ENCODE measurements at places on chromosomes 16 and 17. TPM values are rescaled to one million over a fixed set of nuclear protein-coding genes. Genes with fewer than 3 reads are reported as not detected.

DNA sequence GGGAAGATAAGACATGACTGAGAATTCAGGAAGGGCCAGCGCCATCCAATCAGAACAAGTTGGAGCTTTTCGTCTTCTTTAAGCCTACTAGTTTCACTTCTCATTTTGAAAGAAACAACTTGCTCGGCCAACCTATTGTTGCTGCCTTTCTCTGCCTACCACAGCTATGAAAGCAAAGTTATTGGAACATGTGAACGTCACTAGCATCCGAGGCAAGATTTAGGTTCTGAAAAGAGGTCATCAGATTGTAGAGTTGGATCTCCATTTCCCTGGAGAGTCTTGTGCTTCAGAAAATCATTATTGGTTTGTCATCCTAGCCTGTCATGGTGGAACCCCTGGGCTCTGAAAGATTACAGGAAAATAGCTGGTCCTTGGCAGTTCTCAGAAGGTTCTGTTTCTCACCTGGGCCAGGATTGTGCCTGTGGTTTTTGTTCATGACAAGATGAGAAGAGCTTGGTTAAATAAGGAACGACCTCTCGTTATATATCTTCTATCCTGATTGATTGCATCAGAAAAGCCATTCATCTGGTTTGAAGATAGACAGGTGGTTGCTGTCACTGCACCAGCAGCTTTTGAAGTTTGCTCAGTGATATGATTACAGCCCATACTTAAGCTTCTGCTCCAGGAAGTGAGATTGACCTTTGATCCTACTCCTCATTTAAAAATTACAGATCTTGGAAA lies 25.3 kb downstream of the CDH13 start:
- no peak for ATAC-seq

- no peak for ATAC-seq
Observed at GRCh38 chr16:87051526-87052320, 265.5 kb downstream of the C16orf95 start.

DNA sequence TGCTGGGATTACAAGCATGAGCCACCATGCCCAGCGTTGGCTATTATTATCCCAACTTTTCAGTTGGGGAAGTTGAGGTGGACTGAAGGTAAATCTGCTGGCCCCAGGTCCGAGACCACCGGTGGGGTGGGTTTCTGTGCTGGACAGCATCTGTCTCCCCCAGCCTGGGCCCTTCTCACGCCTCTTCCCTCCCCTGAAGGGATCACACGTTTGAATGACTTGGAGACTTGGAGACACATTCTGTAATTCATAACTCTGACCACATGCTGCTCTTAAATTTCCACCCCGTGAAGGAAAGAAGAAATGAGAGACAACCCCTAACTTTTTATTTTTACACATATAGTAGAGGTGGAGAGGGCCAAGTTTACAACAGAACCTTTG lies 109.8 kb downstream of the MSI2 start:
- no peak for ATAC-seq

The ELMO3 gene
- total RNA-seq, result 1.2 TPM

The TMEM92 gene
- total RNA-seq, result 0.97 TPM

DNA sequence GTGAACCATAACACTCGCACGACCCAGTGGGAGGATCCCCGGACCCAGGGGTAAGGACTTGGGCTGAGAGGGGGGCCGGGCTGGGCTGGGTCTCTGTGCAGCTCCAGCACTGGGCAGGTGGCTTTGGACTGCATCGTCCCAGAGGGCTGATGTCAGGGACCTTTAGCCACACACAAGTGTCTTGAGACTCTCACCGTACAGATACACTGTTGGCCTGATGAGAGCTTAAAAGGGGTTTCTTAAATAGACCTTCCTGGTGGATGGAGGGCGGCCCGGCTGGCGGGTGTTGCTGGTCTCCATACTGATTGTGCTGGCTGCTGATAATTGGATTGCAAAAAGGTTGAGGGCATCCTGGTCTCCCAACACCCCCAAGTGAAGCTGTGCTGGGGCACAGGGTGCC lies 21.7 kb upstream of the CLEC18A start:
- no peak for ATAC-seq

The ASB16 gene
- 0.94 TPM for total RNA-seq

- ATAC-seq, result no peak
Observed at GRCh38 chr16:68985268-68985667, 120.2 kb upstream of the HAS3 start.

The CALB2 gene
- 0.50 TPM for total RNA-seq

DNA sequence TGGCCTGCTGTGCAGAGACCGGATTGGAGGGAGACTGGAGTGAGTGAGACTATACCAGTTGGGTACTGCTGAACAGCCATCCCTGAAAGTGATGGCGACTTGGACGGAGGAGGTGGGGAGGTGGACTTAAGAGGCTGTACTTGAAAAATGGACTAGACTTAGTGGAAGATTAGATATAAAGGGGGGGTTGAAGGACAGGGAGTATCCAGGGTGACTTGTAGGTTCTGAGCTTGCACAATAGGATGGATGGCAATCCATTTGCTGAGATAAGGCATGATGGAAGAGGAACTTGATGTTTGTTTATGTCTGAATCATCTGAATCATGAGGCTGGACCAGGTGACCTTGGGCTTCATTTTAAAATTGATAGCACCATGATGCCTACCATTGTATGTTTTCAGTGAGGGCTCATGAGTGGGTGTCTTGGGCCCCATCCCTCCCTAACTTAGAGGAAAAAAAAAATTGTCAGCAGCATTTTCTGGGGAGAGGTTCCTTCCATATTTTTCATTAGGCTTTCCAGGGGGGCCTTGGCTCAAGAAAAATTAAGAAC lies 41.2 kb downstream of the PRKCA start:
- no peak for ATAC-seq

DNA sequence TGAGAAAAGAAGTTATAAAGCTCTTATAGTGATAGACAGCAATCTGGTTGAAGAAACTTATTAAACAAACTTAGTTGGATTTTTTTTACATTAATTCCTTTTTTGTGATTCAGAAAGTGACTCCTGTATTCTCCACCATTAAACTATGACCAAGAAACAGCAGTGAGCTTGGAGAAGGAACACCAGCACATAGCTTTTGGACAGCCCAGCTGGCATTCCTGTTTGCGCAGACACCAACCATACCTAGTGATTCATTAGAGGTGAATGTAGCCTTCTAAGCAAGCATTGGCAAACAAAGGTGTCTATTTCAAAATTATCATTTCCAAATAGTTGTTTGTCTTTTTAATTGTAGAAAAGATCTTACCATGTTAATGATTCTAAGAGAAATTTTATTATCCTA lies 94.4 kb downstream of the STXBP4 start:
- no peak for ATAC-seq

The SDK2 gene
- 3.8 TPM for total RNA-seq

DNA sequence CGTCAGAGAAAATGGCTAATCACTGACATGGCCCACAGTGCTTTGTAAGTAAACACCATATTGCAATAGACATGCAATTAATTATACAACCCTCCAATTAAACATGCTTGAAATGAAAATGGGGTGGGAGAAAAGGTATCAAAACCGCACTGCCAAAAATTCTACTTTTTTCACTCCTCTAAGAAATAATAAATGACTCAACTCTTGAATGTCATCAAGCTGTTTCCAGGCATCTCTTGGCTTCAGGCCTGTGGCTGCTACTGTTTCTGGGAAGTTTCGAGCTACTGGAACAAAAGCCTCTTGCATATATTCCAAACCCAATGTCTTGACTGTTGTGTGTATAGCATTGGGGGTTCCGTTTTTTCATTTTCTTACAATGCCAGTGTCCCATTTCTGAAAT lies 412.6 kb downstream of the RBFOX1 start:
- no peak for ATAC-seq

The CDRT15L2 gene
- not detected for total RNA-seq

The TBC1D3K gene
- not detected for total RNA-seq

DNA sequence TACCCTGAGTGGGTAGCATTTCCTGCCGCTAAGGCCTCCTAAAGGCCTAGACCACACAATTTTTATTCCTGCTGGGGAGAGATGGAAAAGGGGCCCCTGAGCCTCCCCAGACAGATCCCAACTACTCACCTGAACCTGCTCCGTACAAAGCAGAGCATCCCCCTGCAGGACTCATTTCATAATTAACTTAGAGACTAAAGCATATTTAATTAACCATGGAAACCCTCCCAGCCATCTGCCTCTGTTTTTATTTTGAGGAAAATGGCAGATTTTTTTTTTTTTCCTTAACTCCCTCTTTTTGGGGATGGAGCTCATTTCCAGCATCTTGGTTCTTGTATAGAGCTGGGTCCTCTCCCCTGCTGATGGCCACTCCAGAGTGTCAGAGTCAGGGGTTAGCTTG lies 96.5 kb upstream of the CRHR1 start:
- ATAC-seq, result no peak

The SARM1 gene
- 3.8 TPM for total RNA-seq

- no peak for ATAC-seq
Observed at GRCh38 chr16:87414251-87414680, 22.1 kb downstream of the MAP1LC3B start.

- no peak for ATAC-seq
Observed at GRCh38 chr17:7029659-7030058, 6.2 kb upstream of the SLC16A13 start.

DNA sequence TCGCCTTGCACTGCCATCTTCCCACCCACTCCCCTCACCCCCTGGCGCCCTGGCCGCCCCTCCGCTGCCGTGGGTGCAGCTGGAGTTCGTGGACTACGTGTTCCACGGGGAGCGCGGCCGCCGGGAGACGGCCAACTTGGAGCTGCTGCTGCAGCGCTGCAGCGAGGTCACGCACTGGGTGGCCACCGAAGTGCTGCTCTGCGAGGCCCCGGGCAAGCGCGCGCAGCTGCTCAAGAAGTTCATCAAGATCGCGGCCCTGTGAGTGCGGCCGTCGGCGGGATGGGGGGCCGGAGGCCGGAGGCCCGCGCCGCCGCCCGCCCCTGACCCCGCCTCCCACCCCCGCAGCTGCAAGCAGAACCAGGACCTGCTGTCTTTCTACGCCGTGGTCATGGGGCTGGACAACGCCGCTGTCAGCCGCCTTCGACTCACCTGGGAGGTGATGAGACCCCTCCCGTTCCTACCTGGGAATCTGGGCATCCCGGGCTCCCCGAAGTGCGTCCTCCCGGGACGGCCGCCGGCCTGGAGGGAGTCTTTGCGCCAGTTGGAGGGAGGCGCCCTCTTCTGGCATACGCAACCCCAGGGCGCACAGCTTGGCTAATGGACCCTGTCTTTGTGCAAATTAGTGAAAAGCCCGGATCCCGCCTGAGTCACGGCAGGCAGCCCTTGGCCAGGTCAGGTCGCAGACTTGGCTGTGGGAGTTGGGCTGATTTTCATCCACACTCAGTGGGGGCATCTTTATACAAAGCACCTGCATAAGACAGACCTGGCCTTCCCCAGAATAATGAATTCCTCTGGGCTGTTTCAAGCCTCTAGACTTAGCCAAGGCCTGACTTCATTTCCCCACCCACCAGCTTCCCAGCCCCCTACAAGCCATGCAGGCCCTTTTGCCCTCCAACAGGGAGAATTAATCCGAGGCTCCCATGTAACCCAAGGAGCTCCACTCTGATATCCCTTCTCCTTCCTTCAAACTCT lies 14.3 kb downstream of the RAPGEFL1 start:
- peak; percentile 87 for ATAC-seq

DNA sequence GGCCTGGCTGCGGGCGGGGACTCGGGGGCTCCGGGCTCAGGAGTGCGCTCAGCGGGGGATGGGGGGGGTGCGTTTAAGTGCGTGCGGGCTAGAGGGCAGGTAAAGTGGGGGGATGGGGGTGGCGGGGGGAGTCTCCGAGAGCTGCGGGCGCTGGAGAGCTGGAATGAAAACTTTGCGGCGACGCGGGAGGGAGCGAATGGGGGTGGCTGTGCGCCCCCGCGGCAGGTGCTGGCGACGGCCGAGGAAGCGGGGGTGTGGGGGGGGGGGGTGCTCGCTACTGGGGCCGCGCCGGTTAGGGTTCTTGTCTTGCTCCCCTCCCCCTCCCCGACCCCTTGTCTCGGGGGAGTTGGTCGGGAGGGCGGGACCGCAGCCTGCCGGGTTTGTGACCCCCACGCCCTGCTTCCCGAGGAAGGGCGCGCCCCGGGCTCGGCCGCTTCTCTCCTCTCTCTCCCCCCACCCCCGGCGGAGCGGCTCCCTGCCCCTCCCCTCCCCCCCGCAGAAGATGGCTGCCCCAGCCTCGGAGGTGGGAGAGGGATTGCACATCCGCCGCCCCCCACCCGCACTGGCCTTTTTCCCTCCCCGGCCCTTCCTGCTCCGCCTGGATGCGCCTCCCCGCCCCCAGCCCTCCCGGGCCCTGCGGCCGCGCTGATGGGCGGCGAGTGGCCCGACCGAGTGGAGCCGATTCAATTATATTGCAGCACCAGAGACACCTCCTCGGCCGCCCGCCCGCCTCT lies 649 bp downstream of the GSE1 start:
- peak; percentile 17 for ATAC-seq

DNA sequence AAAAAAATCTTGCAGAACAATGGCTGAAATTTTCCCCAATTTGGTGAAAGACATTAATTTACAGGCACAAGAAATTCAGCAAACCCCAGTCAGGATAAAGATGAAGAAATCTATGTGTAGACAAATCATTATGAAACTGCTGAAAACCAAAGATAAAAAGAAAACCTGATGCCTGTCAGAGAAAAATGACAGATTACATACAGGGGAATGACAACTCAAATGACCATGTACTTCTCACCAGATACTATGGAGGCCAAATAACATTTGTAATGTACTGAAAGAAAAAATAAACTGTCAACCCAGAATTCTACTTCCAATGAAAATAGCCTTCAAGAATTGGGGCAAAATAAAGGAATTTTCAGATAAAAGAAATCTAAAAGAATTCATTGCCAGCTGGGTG lies 7.2 kb upstream of the XAF1 start:
- no peak for ATAC-seq

DNA sequence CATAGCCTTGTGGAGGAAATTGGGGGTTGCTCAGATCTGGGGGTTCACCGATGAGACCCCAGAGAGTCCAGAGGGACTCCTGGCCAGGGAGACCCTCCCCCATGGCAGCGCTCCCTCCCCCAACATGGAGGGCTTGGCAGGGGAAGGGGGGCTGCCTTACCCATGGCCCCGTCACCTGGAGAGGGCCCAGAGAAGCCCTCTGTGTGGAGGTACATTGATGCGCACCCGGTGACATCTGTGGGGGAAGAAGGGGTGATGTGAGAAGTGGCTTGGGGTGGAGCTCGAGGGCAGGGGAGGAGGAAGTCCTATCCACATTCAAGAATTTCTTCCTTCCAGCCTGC lies 16.2 kb downstream of the ETV4 start:
- peak; percentile 0 for ATAC-seq

The ZP2 gene
- not detected for total RNA-seq

The TMEM238L gene
- total RNA-seq, result 0.19 TPM

DNA sequence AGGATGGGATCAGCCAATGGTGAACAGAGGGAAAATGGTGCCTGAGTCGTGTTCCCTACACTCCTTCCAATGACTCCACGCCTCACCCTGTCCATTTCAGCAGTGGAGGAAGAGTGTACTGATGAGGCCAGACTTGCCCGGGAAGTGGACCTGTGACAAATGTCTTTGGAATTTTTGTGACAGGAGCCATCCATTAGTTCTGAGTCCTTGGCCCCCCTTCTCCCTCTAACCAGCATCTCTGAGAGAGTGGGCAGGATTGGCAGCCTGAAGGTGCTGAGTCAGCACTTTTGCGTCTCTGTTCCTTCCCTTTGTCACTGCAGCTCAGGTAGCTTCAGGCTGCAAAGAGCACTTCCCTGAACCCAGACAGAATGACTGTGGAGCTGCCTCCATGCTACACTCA lies 30.8 kb downstream of the BEAN1 start:
- no peak for ATAC-seq

The KCNG4 gene
- total RNA-seq, result not detected

The ZACN gene
- 17.1 TPM for total RNA-seq

The MT1M gene
- 1.5 TPM for total RNA-seq

All from motor neuron (in vitro differentiated cells).